Brain pericyte (primary cell): ENCODE measurements at places on chromosomes 6 and 20.
A peak's percentile ranks its signal among the peaks of the same experiment; 100 is the strongest.

GRCh38 chr6:31660381-31661261 is at the start of gene C6orf47:
TSS of gene C6orf47 (minus strand) at chr6:31660778. CDS start at chr6:31659947, 831 bp downstream.
- DNase-seq = no peak

DNA sequence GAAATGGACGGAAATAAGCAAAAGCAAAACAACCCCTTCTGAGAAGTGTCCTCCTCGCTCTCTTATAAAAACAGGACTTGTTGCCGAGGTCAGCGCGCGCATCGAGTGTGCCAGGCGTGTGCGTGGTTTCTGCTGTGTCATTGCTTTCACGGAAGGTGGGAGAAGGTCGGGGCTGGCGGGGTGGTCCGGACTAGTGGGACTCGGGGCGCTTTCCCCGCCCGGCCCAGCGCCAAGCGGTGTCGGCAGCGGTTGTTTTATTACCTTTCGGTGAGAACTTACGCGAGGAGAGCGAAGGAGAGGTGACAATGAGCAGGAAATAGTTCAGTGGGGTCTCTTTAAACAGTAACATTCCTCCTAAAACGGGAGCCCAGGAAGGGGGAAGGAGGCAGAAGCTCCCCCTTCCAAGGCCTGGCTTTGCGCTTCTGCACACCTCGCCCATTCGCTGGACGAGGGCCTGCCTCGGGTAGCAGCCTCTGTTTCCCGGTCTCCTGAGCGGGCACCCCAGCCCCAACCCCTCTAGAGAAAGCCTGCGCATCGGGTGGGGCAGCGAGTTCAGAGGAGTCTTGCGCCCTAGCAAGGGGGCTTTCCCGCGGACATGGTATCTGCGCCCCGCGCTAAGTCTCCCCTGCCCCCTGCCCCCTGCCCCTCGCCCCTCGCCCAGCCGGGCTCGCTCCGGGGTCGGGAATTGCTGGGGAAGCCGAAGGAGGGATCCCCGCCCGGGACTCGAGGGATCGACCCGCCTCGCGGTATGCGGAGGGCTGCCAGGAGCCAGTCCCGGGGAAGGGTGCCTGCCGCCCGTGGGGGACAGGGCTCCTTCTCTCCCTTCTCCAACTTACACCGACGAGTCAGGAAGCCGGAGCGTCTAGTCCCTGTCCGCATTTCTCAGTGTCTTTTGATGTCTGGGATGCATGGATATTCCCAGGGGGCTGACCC is 1.2 kb upstream of the TBXT start:
- no peak for DNase-seq

- no peak for DNase-seq
Observed at GRCh38 chr20:61628901-61629601, 377.0 kb downstream of the CDH4 start.

GRCh38 chr20:56685879-56686278 is 56.8 kb downstream of the TFAP2C start:
- DNase-seq = no peak

DNA sequence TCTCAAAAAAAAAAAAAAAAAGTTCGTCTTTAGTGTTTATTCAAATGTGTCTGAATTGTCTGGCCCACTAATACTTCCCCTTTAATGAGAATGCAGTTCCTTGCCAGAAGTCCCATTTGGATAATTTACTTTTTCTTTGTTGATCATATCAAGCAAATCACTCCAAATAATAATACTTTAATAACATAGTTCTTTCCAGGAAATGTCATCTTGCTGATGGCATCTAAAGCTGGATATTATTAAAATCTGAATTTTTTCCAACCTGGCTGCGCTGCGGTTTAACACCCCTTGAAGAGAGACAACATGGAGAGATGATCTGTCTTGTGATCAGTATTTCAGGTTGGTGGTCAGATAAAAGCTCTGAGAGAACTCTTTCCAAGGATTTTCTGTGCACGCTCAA is 111.2 kb upstream of the CNKSR3 start:
- DNase-seq = no peak

GRCh38 chr6:170572704-170573466 is 11.6 kb downstream of the PDCD2 start:
- DNase-seq = no peak

DNA sequence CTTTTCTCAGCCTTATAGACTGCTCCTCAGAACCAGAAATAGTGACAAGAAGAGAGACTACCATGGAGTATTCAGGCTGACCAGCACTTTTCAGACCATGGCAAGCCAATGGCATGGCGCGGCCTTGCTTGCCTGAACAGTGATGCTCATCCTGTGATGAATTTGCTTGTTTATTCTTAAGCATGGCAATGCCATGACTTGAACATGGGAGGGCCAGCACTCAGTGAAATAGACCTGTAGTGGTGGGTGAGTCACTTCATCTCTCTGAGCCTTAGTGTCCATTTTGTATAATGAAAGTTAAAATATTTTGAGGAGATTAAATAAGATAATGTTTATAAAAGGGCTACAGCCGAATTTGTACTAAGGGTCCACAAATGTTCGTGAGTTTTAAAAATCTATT is 79.1 kb downstream of the LRRC1 start:
- no peak for DNase-seq

DNA sequence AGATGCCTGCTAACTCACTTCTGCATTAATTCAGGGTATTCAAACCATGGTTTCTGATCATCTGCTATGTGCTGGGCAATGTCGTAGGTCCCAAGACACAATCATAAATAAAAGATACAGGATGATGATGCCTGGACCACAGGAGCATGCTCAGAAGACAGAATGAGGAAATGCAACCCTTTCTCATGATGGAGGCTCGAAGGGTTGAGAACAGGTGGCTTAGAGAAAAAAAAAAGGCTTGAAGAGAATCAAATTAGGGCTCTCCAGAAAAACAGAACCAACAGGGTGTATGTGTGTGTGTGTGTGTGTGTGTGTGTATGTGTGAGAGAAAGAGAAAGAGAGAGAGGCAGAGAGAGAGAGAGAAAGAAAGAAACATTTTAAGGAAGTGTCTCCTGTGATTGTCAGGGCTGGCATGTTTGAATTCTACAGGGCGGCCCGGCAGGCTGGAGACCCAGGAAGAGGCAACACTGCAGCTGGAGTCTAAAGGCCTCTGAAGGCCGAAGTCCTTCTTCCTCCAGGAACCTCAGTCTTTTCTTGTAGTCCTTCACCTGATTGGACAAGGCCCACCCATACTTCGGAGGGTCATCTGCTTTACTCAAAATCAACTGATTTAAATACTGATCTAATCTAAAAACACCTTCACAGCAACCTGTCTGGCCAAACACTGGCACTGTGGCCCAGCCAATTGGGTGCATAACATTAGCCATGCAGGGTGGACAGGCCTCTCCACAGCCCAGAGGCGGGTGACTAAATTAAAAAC is 143.8 kb downstream of the ERMARD start:
- no peak for DNase-seq

- DNase-seq = no peak
Observed at GRCh38 chr20:25247518-25247955, 348 bp upstream of the PYGB start.

GRCh38 chr6:90468080-90468479 is 118.8 kb downstream of the MAP3K7 start:
- DNase-seq = no peak

DNA sequence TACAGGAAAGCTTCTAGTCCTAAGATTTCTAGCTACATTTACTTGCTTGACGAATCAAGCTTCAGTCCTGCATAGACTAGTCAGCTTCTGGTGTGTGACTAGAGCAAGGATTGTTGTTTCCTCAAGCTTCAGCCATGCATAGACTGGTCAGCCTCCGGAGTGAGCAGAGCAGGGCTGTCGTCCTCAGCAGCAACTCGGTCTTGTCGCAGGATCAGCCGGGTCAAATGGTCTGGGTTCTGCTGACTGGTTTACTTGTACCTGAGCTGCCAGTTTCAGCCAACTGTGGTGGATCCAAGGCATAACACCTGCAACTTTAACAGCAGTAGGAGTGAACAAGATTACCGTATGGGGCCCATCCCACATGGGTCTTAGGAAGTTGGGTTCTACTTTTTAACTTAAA is 10.8 kb upstream of the GMPR start:
- DNase-seq = no peak

DNA sequence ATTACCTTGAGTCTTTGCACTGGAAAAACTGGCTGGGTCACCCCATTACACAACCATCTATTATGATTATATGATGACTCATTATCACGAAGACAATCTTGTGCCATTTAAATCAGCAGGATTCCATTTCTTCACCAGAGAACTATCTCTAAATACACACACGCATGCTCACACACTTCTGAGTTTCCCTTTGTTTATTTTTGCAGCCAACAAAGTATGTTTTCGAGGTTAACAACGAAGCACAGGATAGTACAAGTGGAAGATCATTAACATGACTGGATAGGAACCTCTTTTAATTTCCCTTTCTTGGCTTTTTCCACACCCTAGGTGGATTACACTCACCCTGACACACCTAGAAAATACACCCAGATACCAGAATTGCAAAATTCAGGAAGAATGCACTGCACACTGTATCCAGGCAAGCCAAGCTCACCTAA is 18.9 kb downstream of the PERP start:
- peak; percentile 75 for DNase-seq

GRCh38 chr6:551405-551804 is 105.5 kb downstream of the HUS1B start:
- peak; percentile 44 for DNase-seq

- no peak for DNase-seq
Observed at GRCh38 chr6:142612956-142613355, 311.1 kb downstream of the ADGRG6 start.

DNA sequence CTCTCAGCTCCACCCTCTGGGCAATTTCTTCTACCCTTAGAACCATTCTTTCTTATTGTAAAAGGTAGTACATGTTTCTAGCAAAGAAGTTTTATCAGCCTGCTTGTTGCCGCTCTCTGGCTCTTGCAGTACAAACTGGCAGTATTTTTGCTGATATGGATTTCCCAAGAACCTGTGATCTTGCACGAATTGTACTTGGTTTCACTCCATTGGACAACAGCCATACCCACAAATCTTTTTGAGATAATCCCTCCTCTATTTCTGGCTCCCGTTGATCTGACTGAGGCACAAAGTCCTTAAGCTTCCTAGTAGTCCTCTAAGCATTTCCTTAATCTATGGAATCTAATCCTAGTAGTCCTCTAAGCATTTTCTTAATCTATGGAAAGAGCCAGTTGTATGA is 487.0 kb upstream of the PTCHD4 start:
- no peak for DNase-seq

DNA sequence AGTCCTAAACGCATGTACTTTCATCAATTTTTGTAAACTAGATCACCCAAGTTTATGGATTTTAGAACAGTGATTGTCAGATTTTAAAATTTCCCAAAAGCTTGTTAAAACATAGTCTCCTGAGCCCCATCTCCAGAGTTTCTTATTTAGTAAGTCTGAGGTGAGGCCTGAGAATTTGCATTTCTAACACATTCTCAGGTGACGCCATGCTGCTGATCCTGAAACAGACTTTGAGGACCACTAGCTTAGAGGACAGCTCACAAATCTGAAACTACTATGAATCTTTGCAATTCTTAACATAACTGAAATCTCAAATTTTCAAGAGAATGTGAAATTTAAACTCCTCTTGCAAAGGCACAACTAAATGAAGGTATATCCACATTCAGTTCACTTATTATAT is 37.8 kb upstream of the MLIP start:
- DNase-seq = no peak

GRCh38 chr6:71414486-71414885 is 125.9 kb downstream of the OGFRL1 start:
- DNase-seq = no peak

DNA sequence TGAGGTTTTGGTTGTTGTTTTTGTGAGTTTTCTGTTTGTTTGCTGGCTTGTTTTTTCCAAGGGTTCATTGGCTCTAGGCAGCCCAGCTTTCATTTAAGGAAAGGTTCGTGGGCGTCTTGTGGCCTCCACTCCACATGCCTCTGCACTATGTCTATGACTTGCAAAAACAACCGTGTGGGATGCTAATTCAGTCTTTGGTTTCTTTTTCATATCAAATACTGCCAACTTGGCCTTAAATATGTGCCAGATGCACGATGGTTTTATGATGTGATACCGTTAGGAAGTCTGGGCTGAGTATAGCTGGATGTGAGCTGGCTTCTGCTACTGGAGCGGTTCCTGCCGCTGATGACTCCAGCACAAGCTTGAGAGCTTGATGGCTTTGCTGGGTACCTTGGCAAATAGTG is 96.3 kb downstream of the BMP2 start:
- no peak for DNase-seq

DNA sequence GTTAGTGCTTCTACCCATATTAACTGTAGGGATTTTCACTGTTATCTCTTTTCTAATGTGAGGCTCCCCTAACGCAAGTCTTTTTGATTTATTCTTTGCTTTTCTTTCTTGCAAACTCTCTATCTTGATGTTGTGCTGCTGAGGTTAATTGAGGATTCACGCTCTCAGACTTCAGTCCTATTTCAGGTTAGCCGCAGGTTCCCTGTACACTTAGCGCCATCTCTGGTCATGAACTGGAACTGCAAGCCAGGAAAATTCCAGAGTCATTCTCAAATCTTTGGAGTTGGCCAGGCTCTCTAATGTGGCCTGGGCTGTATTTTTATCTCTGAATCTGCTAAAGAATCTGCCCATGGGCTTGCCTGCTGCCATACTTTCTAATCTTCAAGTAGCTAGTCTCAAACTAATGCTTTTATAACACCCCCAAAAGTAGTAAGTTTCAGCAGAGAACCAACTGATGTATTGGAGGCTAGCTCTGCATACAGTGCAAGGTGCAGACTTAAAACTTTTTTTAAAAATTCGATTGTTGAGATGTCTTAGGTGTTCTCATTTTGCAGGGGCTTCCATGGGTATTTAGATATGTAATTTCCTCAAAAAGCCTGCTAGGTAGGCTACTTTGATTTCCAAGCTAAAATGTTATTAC is 91.1 kb upstream of the OPRM1 start:
- DNase-seq = peak; percentile 13

GRCh38 chr6:104013312-104013971 is 846.3 kb downstream of the HACE1 start:
- DNase-seq = no peak

- no peak for DNase-seq
Observed at GRCh38 chr6:35224720-35225119, 11.0 kb downstream of the SCUBE3 start.

- DNase-seq = no peak
Observed at GRCh38 chr6:163738725-163739407, 324.3 kb downstream of the QKI start.

DNA sequence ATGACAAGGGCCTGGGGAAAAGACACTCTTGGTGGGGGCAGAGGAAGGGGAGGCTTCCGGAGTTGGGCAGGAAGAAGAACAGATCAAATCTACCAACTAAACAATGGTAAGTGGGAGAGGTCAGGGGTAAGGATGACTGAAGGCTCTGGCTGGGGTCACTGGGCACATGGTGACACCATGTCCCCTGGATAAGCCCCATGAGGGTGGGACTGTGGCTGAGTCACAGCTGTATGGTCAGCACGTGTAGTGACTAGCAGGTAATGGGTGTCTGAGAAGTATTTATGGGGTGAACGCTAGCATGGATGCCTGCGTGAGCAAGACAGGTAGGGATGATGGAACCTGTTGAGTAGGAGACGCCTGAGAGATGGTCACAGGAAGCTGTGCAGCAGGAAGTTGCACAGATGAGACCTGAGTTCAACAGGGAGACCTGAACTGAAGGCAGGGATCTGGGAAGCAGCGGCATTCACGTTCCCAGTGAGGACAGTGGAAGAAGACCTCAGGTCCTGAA is 64.5 kb upstream of the SNX9 start:
- no peak for DNase-seq

- no peak for DNase-seq
Observed at GRCh38 chr6:167779129-167779992, 47.4 kb upstream of the AFDN start.

GRCh38 chr6:22722913-22723312 is 153.5 kb downstream of the HDGFL1 start:
- no peak for DNase-seq

- peak; percentile 50 for DNase-seq
Observed at GRCh38 chr6:22448291-22448711, 121.1 kb upstream of the HDGFL1 start.

- no peak for DNase-seq
Observed at GRCh38 chr6:111119571-111120329, 32.4 kb downstream of the SLC16A10 start.
